A549 treated with Hydrocortisone at 1 μM for 4 hours (cell line): ENCODE measurements at places on chromosomes 2 and 18. TPM values are rescaled to one million over a fixed set of nuclear protein-coding genes. Genes with fewer than 3 reads are reported as not detected.

The PMAIP1 gene
- total RNA-seq: 12.0 to 16.3 TPM (median 14.8 TPM) in 5 replicates

The ZNF516 gene
- 3.9 to 4.9 TPM (median 4.1 TPM) in 5 replicates for total RNA-seq

The RPRM gene
- total RNA-seq: 0.07 to 0.10 TPM in 2 of 5 replicates, not detected in the others

The C1D gene
- total RNA-seq: 34.7 to 54.7 TPM (median 37.2 TPM) in 5 replicates

The CFAP65 gene
- total RNA-seq: 0.07 to 0.29 TPM (median 0.20 TPM) in 5 replicates

The ANKRD53 gene
- total RNA-seq: 0.11 to 0.12 TPM in 2 of 5 replicates, not detected in the others

The STK36 gene
- total RNA-seq: 9.9 to 11.7 TPM (median 11.5 TPM) in 5 replicates

The FASTKD2 gene
- 27.5 to 44.3 TPM (median 32.2 TPM) in 5 replicates for total RNA-seq

The AFTPH gene
- 21.1 to 29.2 TPM (median 23.4 TPM) in 5 replicates for total RNA-seq

The UBXN2A gene
- 20.9 to 25.5 TPM (median 22.7 TPM) in 5 replicates for total RNA-seq

The CABYR gene
- 13.8 to 18.9 TPM (median 14.4 TPM) in 5 replicates for total RNA-seq

The MC2R gene
- total RNA-seq: not detected in 5 replicates

The GALNT13 gene
- total RNA-seq: 5.9 to 12.4 TPM (median 9.1 TPM) in 5 replicates

The FAM124B gene
- total RNA-seq: not detected in 5 replicates

The MALL gene
- total RNA-seq: 136 to 171 TPM (median 143 TPM) in 5 replicates

The GREB1L gene
- 2.2 to 6.4 TPM (median 4.7 TPM) in 5 replicates for total RNA-seq

The ALK gene
- 0.02 TPM in 1 of 5 replicates, not detected in the others for total RNA-seq

The PAPOLG gene
- 7.6 to 10.2 TPM (median 8.3 TPM) in 5 replicates for total RNA-seq

The MC5R gene
- total RNA-seq: not detected in 5 replicates

The CFAP221 gene
- 0.23 to 0.38 TPM (median 0.28 TPM) in 5 replicates for total RNA-seq

The PUM2 gene
- total RNA-seq: 32.0 to 52.9 TPM (median 41.7 TPM) in 5 replicates

The ANKRD30B gene
- total RNA-seq: not detected in 5 replicates

The BMP10 gene
- total RNA-seq: not detected in 5 replicates

The TSPYL6 gene
- total RNA-seq: not detected in 5 replicates

The CRYGC gene
- not detected in 5 replicates for total RNA-seq

The ZSCAN30 gene
- total RNA-seq: 0.54 to 0.99 TPM (median 0.86 TPM) in 5 replicates

The TRIM43B gene
- total RNA-seq: 0.08 to 0.12 TPM in 2 of 5 replicates, not detected in the others

The MDH1B gene
- 1.1 to 2.1 TPM (median 1.6 TPM) in 5 replicates for total RNA-seq

The TUBA3E gene
- total RNA-seq: 3.0 to 4.6 TPM (median 4.2 TPM) in 5 replicates
